H9 (cell line): ENCODE measurements at places on chromosomes 2 and 18.
A peak's percentile ranks its signal among the peaks of the same experiment; 100 is the strongest.

GRCh38 chr2:239078128-239078924, 230.4 kb downstream of the TWIST2 start:
- DNase-seq = no peak

DNA sequence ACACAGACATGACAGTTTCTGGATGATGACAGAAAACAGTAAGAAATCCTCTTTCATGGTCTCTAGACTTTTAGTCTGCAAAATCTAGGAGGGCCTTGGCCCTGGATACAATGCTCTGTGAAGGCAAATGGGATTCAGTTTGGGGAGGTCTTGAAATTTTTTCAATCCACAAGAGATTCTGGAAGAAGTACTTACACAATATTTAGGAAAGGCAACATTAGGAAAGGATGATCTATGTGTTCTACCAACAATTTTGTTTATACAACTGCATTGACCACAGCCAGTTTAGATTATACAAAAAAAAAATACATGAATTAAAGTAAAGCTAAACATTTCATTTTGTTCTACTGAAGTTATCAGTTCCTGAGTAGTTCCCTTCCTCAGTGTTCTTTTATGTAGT, 208.0 kb downstream of the SRBD1 start:
- DNase-seq = no peak

- DNase-seq = no peak
Measured at GRCh38 chr18:79695269-79695668, 15.7 kb downstream of the CTDP1 start.

DNA sequence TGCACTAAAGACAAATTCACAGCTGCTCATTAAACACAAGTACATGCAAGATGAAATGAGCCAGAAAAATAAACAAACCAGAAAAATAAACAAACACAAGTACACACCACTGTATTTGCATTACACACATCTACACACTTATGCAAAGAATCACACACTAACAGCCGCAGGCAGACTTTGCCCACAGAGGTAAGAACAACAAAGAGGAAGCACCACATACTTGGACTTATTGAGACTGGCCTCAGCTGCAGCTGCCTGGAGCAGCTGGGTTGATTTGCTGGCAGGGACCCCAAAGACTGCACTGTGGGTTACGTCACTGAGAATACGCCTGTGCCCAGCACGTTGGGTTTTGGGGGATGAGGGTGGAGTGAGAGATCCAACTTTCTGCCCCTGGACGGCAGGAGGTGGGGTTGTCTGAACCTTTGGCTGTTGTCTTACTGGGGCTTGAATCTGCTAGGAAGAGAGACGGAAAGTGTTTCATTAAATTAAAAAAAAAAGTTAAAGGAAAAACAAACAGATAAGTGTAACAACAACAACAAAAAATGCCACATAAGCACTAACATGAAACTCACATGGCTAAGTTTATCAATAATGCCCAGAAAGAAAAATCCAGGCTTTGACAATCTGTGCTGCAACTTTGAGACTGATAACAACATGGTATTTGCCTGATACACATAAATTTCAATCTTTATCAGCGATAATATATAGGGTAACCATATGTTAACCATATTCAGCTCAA, 71.9 kb upstream of the NFU1 start:
- no peak for DNase-seq

GRCh38 chr2:136362676-136363390, 244.9 kb upstream of the CXCR4 start:
- no peak for DNase-seq

DNA sequence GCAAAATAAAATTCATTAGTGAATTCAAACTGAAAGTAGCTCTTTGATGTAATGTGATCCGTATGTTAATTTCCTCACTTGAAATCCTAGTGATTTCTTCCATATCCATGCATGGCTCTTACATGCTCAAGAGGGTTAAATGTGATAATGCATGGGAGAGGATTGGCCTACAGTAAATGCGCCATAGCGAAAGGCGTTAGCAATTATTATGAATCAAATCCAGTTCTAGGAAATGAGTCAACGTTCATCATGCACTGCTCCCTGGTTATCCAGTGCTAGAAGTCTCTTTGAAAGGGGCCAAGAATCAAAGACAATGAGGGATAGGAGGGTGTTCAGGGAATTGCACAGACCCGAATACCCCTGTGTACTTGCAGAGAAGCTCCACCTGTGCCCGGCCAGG, 101.4 kb upstream of the RASGRP3 start:
- DNase-seq = no peak

GRCh38 chr2:19295998-19296502, 62.4 kb downstream of the OSR1 start:
- DNase-seq = no peak

GRCh38 chr2:200577027-200577426, 8.8 kb upstream of the AOX1 start:
- no peak for DNase-seq

GRCh38 chr2:148922062-148922461, 47.0 kb downstream of the KIF5C start:
- no peak for DNase-seq

- no peak for DNase-seq
Measured at GRCh38 chr18:6363216-6363615, 51.5 kb downstream of the L3MBTL4 start.

GRCh38 chr2:8408560-8409460, 273.0 kb upstream of the ID2 start:
- DNase-seq = no peak

DNA sequence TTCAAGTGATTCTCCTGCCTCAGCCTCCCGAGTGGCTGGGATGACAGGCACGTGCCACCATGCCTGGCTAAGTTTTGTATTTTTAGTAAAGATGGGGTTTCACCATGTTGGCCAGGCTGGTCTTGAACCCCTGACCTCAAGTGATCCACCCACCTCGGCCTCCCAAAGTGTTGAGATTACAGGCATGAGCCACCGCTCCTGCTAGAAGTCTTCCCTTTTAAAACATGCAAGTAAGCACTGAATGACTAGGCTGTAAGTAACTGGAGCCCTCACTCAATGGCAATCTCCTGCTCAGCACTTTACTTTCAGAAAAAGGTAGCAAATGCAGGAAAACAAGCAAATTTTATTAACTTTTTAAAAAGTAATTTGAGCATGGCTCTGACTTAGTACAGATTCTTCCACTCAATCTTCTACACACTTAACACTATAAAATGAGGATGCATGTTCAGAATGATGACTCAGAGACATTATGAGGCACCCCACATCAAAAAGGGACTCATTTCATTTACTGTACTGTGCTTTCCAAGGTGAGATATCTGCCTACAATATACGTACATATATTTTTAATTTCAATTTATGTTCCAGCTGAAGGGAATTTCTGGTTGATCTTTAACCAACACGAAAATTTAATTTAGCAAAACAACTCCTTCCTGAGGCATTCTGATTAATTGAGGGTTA, 6.6 kb upstream of the NCK2 start:
- no peak for DNase-seq

DNA sequence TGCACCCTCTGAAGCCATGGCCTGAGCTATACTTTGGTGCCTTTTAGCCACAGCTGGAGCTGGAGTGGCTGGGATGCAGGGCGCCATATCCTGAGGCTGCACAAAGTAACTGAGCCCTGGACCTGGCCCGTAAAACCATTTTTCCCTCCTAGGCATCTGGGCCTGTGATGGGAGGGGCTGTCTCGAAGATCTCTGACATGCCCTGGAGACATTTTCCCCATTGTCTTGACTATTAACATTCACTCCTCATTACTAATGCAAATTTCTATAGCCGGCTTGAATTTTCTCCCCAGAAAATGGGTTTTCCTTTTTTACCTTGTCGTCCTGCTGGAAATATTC, 15.4 kb downstream of the TAF1B start:
- no peak for DNase-seq

GRCh38 chr18:3384664-3385563, 65.1 kb upstream of the TGIF1 start:
- DNase-seq = no peak

- DNase-seq = no peak
Measured at GRCh38 chr2:188333751-188334524, 42.3 kb downstream of the GULP1 start.

DNA sequence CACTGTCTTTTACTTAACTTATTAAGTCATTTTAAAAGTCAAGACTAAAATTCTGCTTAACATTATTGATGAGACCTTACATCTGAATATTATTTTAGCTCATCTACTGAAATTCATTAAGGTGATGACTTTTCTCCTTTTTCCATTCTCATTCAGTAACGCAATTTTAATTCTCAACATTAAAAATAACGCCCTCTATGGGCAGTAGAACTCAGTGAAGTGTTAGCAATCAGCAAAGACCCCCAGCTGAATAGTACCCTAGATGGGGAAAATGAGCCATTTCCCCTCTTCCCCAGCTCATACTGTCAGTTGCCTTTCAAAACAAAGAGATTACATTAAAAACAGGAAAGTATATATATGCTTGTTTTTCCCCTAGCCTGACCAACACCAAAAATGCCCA, 203.3 kb downstream of the NR4A2 start:
- DNase-seq = no peak

DNA sequence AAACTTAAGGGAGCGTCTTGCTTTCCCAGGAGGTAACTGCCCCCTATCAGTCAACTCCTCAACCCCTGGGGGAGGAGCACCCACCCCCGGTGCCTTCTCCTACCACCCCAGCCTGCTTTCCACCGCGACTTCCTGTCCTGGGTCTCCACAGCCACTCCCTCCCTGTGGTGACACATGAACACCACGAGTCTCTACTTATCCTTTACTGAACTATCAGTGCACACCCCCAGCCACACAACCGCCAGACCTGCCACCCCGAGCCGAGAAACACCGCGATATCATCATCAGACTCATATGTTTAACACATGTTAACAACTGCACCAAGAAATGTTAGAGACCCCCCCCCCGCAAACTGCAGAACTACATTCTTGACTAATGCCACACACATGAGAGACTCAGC, 43.3 kb downstream of the LONRF2 start:
- peak; percentile 25 for DNase-seq

DNA sequence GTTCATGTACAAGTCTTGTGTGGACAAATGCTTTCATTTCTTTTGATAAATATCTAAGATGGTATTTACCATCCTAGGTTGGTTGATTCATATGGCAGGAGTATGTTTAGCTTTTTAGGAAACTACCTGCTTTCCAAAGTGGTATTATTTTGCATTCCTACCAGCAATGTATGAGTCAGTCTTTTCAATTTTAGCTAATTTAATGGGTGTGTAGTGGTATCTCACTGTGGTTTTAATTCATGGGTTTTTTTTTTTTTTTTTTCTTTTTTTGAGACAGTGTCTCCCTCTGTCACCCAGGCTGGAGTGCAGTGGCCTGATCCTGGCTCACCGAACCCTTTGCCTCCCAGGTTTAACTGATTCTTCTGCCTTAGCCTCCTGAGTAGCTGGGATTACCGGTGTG, 4.2 kb downstream of the ZNF512 start:
- no peak for DNase-seq

DNA sequence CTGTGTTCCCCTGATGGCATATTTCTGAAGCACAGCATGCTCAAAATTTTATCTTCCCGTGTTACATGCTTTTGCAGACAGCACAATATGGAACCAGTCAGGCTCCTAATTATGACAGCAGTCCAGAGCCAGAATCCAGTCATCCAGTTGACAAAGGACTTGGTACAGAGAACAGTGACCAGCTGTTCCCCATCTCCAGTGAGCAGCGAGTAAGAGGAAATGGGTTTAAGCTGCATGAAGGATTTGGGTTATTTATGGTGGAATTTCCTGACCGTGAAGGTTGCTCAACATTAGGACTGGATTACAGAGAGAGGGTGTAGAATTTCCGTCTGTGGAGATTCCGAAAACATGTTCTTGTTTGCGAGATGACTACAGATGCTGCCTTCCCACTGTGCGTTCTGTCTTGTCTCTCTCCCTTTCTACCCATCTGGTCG, 24.4 kb downstream of the SGPP2 start:
- DNase-seq = no peak

- no peak for DNase-seq
Measured at GRCh38 chr18:6917072-6917471, 187.6 kb downstream of the ARHGAP28 start.

DNA sequence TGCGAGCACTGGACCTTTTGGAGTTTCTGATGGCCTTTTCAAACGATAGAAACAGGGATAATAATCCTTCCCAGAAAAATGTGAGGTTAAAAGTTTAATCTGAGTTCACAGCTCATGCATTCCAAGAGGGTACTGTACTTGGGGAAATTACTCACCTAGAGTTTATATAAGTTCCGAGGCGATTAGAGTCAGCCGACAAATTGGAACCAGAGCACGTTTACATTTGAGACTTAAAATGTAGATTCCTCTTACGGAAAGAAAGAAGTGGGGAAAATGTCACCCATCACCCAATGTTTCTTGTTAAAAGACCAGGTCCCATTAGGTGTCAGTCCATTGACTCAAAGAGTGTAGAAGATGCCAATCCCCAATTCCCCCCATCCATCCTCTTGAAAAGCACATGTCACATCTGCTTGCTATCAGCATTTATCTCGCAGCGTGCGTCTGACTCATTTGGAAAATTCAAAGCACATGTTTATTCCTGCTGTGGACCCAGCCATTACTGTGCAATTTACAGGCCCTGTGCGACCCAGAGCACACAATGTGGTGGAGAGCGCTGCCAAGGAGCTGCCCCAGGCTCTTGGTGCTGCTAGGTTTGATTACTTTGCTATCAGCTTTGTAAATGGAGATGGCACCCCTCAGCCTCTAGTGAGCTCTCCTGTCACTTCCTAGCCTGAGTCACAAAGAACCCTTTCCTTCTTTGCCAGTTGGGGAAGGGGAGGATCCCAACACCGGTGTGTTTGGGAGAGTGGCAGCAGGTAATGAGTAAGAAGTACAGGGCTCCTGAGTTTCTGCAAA, 104.8 kb downstream of the COLEC12 start:
- no peak for DNase-seq

DNA sequence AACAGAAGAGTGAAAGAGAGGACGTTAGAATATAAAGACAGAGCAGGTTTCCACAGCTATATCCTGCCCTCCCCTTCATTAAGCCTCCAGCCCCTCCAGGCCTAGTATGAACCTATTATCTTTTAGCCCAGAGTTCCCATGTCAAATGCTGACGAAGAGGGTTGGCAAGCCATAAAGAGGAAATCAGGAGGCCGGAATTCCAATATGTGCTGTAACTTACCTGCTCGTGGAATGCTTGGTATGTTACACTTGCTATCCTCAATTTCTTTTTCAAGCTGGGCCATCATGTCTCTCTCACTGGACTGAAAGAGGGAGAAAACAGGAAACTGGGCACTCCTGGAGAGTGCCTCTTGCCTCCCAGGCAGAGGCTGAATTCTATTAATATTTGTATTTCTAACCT, 264.1 kb downstream of the TRIB2 start:
- no peak for DNase-seq

GRCh38 chr2:96103761-96104486, 12.4 kb downstream of the ADRA2B start:
- peak; percentile 16 for DNase-seq

DNA sequence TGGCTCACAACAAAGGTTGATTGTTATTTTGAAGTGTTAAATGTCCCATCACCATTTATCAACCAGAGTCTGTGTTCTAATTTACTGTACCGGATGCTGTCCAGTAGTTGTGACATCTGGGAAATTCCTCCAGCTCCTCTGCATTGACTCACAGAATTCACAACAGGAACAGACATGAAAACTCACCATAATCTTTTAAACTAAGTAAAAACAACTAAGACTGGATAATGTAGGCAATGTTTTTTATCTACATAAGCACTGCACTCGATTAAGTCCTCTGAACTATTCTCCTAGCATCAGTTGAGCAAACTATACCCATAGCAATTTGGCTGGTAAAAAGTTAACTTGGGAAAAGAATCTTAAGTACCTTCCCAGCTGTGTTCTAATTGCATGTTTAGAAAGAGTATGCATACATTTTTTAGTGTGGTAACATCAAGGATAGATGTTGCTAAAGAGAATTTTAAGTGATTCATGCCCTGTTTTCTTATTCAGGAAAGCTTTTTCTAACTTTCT, 42.9 kb upstream of the MYO1B start:
- no peak for DNase-seq

GRCh38 chr2:186328838-186329237, 157.2 kb upstream of the ZC3H15 start:
- DNase-seq = no peak
